ENCODE measurements at places on chromosomes 1 and 21.

- DNase-seq, result no peak
These were observed 34.6 kb downstream of the C8B start for GRCh38 chr1:56931211-56931610.

DNA sequence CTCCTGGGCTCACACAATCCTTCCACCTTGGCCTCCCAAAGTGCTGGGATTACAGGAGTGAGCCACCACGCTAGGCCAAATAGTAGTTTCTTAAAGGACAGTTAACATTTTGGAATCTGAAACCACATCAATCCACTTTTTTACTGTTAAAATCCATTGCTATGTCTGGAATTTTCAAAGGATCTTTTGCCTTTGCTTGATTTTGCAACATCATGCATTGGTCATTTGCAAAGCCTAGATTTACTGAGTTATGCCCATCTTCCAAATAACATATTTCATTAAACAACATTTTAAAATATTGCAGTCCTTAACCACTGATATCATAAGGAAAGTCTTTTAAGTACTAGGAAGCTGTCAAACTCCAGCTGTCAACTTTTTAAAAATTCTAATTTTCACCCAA is 3.3 kb downstream of the POGZ start:
- no peak for DNase-seq

DNA sequence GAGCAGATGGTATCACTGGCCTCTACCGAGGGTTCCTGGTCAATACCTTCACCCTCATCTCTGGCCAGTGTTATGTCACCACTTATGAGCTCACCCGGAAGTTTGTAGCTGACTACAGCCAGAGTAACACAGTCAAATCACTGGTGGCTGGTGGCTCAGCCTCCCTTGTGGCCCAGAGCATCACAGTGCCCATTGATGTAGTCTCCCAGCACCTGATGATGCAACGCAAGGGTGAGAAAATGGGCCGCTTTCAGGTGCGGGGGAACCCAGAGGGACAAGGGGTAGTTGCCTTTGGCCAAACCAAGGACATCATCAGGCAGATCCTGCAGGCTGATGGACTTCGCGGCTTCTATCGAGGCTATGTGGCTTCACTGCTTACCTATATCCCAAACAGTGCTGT is 6.1 kb downstream of the SLC25A44 start:
- no peak for DNase-seq

DNA sequence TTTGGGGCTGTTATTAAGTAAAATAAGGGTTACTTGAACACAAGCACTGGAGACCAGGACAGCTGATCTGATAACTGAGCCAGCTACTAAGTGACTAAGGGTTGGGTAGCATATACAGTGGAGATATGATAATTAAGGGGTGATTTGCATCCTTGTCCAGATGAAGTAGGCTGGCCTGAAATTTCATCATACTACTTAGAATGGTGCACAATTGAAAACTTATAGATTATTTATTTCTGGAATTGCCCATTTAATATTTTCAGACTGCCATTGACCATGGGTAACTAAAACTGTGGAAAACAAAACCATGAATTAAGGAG is 3.8 kb upstream of the CD1B start:
- DNase-seq, result no peak

GRCh38 chr1:2943686-2944260 is 77.5 kb upstream of the ACTRT2 start:
- no peak for DNase-seq

GRCh38 chr1:49416758-49417157 is 607.0 kb downstream of the AGBL4 start:
- no peak for DNase-seq

DNA sequence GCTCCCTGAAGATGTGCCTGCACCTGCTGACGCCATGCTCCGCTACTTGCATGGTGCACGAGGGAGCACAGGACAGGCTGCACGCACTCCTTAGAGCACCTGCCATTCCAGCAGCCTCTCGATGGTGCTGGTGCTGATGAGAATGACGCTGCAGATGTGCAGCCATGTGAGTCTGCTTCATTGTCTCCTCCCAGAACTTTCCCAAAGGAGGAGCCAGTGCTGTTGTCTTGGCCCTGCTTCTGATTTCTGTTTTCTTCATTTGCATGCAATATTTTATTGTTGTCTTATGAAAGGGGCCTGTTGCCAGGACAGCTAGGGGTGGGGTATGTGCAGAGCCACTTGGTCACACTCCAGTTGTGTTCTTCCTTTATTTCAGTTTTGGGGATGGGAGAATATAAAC is 70.1 kb downstream of the PCBP3 start:
- DNase-seq, result no peak

- no peak for DNase-seq
These were observed 287.1 kb downstream of the LTN1 start for GRCh38 chr21:28705616-28706015.

GRCh38 chr1:158969166-158969565 is 37.8 kb downstream of the PYHIN1 start:
- DNase-seq, result no peak

GRCh38 chr1:221865808-221866207 is 123.9 kb upstream of the DUSP10 start:
- DNase-seq, result no peak

DNA sequence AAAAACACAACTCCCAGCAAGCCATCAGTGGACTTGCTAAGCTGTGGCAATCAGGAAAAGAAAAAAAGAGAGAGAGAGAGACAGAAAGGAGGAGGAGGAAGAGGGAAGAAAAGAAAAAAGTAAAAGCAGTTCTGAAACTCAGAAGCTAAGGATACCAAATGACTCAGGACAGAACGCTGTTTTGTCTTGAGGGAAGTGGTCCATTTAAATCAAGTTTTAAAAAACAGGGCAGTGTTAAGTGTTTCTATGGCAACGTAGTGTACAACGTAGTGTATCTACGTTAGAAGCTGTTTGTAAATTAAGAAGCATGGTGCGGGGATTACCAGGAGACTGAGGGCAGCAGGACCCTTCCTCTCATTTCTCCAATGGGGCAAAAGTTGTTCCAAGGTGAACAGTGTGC is 5.8 kb downstream of the ADORA3 start:
- DNase-seq, result no peak

GRCh38 chr1:37497832-37498231 is 16.7 kb downstream of the MEAF6 start:
- DNase-seq, result no peak

DNA sequence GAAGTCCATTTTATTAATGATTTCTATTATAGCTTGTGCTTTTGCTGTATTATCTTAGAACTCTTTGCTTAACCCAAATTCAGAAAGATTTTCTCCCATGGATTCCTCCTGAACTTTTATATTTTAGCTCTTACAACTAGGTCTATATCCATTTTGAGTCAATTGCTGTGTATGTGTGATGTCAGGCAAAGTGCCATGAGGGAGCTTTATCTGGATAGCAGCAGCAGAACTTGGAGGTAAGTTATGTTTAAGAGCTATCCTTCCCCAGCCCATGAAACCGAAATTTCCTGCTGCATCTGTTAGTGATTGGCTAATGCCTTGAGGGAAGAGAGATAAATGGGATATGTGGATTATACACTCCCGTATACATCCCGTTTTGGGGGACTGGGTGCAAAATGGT is 29.9 kb downstream of the ADAM30 start:
- DNase-seq, result no peak

DNA sequence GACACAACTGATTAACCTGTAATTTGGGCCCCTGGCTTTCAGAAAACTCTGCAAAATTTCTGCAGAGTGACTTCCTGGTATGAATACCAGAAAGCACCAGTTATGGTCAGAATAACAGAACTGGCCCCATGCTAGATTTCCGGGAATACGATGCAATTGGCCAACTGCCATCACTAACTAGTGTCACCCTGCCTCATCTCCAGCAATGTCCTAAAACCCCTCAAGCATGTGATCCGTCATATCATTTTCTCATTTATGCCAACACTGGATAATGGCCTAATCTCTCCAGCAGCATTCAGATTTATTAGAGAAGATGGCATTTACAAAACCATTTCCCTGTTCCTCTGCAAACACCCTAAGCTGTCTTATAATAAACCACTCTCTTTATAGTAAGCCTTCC is 15.4 kb downstream of the KAZN start:
- no peak for DNase-seq

DNA sequence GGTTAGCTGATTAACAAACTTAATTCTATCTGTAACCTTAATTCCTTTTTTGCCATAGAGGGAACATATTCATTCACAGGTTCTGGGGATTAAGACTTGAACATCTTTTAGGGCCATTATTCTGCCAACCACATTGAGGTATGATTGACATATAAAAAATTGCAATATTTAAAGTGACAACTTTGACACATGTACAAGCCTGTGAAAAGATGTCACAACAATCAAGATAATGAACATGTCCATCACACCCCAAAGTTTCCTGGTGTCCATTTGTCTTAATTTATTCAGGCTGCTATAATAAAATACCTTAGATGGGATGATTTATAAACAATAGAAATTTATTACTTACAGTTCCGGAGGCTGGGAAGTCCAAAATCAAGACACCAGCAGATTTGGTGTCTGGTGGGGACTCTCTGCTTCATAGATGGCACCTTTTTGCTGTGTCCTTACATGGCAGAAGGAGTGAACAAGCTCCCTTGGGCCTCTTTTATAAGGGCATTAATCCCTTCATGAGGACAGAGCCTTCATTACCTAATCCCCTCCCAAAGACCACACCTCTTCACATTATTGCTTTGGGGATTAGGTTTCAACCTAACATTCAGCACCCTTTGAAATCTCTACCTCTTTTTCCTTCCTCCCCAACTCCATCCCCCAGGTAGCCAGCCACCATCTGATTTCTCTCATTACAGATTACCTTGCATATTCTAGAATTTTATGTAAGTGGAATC is 33.0 kb upstream of the TP53BP2 start:
- DNase-seq, result no peak

- no peak for DNase-seq
These were observed 132.6 kb downstream of the MRPS6 start for GRCh38 chr21:34205811-34206571.

DNA sequence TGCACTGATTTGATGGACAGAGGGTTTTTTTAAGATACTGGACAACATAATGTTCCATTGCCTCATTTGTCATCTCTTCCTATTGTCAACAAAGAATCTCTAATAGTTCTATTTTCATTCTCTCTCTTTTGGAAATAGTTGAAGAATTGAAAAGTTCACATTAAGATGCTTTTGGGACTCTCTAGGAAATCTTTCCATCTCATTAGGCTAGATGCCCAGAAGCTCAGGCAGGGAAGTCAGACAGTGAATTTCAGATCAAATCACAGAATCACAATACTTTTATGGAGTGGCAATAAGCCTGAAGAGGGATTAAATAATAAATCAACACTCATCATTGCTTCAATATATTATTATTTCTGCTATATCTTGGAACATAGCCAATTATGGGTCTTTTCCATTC is 29.2 kb downstream of the NEGR1 start:
- DNase-seq, result no peak

- DNase-seq, result no peak
These were observed 737.8 kb upstream of the CXADR start for GRCh38 chr21:16775076-16775475.

GRCh38 chr1:36876990-36877389 is 157.3 kb downstream of the GRIK3 start:
- DNase-seq, result no peak
